Stimulated activated CD8-positive, alpha-beta memory T cell treated with anti-CD3 and anti-CD28 coated beads, Interleukin-2, amount 100 ng/mL, for 1 hour (primary cell): ENCODE measurements at places on chromosomes 1 and 21.

- no peak for DNase-seq
Observed at GRCh38 chr1:247054992-247055415, 23.6 kb downstream of the ZNF670 start.

- DNase-seq, result no peak
Observed at GRCh38 chr1:95340061-95340460, 106.1 kb downstream of the RWDD3 start.

DNA sequence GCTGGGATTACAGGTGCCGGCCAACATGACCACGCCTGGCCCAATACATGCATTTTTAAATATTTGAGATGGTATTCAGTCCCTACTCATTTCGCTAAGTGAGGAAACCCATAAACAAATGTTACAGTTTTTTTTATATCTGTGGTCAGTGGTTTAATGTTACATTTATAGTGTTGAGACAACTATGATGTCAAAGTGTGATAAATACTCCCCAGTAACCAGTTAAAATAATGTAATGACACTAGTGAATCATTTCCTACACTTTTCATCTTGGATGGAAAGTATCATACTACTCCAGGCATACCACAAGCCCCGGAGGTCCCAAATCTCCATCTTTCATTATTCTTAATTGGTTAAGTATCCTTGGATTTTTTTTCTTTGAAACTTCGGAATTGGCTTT lies 87.5 kb upstream of the KIF26B start:
- no peak for DNase-seq

GRCh38 chr1:8004803-8005573 lies 21.1 kb downstream of the ERRFI1 start:
- DNase-seq, result no peak

- DNase-seq, result no peak
Observed at GRCh38 chr1:75677443-75677842, 47.1 kb upstream of the ACADM start.

DNA sequence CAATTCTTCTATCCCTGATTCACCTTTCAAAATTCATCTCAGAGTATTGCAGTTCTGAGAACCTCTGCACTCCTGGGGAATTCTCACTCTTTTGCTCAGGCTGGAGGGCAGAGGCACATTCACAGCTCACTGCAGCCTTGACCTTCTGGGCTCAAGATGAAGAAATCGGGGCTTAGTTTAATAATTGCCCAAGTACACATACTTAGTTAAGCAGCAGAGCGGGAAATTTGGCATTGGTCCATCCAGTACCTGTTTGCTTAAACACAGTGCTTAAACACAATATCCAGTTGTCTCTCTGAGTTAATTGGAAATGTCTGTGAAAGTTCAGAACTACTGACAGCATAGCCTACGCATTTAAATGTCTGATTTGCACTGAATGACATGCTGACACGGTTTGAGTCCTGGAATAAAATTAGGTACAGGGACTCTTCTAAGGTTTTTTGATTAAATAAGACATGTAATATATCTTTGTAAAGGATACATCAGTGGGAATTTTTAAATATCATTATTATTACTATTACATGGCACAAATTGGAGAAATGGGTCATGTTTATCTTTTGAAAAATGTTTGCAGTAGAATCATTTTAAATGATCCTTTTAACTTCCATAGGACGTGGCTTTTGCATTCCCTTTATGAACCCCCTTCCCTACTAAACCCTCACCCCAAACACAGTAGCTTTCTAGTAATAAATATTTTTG lies 337.4 kb downstream of the SRGAP2C start:
- no peak for DNase-seq

GRCh38 chr1:1760715-1761114 lies 17.6 kb downstream of the NADK start:
- no peak for DNase-seq

- DNase-seq, result no peak
Observed at GRCh38 chr1:76867342-76868130, at the start of gene ST6GALNAC5. TSS of gene ST6GALNAC5 (plus strand) at chr1:76867480.

GRCh38 chr1:2623571-2624337 lies 9.1 kb downstream of the MMEL1 start:
- no peak for DNase-seq

GRCh38 chr1:165795894-165796293 lies 27.2 kb upstream of the TMCO1 start:
- DNase-seq, result no peak
